ENCODE measurements at places on chromosomes 11 and 22. TPM values are rescaled to one million over a fixed set of nuclear protein-coding genes. Genes with fewer than 3 reads are reported as not detected.

THY1 gene
- 6.9 TPM for total RNA-seq

UPK3A gene
- not detected for total RNA-seq

C22orf23 gene
- total RNA-seq = not detected

DNA sequence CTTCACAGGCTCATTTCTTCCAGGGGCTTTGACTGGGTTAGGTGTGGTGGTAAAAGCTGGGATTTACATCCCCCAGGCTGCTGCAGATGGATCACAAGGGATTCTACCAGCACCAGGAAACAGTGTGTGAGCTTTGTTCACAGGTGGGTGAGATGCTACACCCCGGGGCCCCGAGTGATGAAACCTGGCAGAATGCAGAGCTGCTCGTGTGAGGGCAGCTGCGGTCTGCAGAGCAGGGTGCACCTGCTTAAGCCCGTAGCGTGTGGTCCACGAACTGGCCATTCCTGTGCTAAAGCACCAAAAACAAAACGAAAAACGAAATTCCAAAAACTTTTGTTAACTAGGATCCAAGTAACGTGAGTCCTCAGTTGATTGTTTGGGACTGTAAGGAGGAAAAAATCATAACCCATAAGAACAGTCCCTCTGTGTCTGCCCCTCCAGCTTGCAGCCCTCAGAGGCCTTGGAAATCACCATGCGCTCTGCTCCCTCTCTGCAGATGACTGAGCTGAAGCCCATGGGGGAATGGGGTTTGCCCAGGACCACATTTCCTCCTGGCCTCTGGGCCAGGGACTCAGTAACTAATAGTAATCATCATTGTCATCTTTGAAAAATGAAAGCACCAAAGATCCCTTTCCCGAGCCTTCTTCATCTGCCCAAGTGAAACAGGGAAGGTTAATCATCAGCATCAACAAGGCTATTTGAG lies 24.6 kb downstream of the ELF5 start:
- H3K4me3 ChIP-seq = no peak overlapping the region
- no peaks in the 10 kb centered on the region for H3K4me1 ChIP-seq
- no peak overlapping the region for H3K27ac ChIP-seq
- H3K27me3 ChIP-seq = no peaks in the 10 kb centered on the region

Measured in body of pancreas (tissue), 4 donors.